ENCODE measurements at places on chromosomes 6 and 20.

- no peak for DNase-seq
These were observed 897 bp downstream of the CD2AP start for GRCh38 chr6:47478233-47479139.

- DNase-seq = no peak
These were observed 137.3 kb downstream of the TMEM242 start for GRCh38 chr6:157185986-157186385.

- DNase-seq = no peak
These were observed 79.1 kb downstream of the OGFRL1 start for GRCh38 chr6:71367756-71368155.

DNA sequence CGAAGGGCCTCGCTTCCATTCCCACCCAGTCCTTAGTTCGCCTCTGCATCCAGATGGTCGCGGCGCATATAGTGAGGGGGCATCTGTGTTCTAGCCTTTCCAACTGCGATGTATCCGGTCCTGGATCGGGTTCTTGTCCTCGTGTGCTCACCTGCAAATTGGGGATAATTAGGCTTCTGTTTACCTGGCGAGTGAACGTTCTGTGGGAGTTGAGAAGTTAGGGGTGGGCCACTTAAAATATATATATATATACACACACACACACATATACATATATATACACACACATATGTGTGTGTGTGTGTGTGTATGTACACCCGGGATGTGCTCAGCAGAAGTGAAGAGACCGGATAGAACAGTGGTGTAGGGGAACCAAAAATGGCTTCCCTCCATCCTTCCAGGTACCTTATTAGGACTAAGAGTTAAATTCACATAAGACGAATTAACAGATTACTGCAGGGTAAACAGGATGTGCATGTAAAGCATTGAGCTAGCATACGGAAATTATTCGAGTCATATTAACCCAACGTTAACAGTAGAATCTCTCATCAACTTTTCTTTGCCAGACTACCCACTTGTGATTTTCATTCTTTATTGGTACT, 537 bp downstream of the CSTF1 start:
- no peak for DNase-seq

DNA sequence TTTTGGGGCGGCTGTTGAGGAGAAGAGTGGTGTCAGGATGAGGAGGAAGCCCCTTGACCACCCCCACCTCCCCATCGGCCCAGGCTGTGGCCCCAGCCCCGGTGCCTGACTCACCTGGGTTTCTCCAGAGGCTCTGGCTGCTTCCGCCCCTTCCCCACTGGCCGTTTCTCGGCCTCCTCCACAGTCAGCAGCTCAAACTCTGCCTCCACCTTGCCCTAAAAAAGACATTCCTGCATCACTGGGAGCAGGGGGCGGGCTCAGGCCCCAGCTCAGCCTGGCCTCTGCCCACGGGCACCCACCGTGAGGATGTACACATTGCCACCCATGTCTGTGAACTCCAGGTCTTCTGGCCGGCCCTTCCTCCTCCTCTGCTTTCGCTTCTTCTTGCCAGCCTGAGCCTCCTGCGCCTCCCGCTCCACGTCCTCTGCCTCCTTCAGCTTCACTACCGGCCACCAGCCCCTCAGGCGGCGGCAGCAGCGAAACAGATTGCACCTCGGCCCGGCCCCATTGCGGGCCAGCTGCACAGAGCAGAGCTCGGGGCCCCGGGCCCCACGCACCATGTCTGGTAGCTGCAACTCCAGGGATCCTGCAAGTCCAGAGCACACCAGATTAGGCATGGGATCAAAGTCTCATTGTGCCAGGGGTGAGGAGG, 17.3 kb downstream of the ERGIC3 start:
- no peak for DNase-seq

GRCh38 chr6:19037607-19038006, 650.5 kb downstream of the RNF144B start:
- DNase-seq = no peak

DNA sequence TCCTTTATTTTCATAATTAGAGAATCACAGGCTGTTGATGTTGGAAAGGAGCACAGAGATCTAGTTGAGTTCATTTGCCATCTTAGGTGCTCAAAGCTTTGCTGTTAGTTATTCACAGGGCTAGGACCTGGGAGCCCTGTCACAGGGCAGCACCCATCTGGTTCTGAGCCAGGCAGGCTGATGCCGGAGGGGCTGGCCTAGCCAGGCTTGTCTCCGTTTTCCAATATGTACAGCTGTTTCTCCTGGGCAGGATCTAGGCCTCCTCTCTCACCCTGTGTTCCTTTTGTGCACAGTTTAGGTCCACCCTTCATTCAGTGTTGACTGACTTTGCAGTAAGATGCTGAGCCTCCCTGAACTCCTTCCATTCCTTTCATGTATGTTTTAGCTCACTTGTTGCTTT, 33.4 kb downstream of the LRRC1 start:
- no peak for DNase-seq

DNA sequence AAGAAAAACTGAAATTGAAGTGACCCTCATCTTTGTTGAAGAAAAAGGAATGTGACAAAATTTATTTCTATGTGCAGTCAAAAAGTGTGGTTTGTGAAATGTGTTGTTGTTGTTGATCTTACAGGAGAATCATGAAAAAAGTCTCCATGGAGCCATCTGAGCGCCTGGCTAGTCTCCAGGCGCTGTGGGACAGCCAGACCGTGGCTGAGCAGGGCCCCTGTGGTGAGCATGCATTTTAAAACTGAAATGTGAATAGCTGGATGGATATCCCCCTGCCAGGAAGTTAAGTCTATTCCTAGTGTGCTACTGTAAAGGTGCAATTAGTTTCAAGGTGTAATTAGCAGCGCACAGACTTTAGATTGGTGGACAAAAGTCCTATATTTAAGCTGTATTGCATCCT, 170.6 kb downstream of the CARMIL1 start:
- no peak for DNase-seq

GRCh38 chr6:75788894-75789293, 39.9 kb downstream of the MYO6 start:
- no peak for DNase-seq

GRCh38 chr6:46419576-46420002, 71.7 kb downstream of the RCAN2 start:
- no peak for DNase-seq

DNA sequence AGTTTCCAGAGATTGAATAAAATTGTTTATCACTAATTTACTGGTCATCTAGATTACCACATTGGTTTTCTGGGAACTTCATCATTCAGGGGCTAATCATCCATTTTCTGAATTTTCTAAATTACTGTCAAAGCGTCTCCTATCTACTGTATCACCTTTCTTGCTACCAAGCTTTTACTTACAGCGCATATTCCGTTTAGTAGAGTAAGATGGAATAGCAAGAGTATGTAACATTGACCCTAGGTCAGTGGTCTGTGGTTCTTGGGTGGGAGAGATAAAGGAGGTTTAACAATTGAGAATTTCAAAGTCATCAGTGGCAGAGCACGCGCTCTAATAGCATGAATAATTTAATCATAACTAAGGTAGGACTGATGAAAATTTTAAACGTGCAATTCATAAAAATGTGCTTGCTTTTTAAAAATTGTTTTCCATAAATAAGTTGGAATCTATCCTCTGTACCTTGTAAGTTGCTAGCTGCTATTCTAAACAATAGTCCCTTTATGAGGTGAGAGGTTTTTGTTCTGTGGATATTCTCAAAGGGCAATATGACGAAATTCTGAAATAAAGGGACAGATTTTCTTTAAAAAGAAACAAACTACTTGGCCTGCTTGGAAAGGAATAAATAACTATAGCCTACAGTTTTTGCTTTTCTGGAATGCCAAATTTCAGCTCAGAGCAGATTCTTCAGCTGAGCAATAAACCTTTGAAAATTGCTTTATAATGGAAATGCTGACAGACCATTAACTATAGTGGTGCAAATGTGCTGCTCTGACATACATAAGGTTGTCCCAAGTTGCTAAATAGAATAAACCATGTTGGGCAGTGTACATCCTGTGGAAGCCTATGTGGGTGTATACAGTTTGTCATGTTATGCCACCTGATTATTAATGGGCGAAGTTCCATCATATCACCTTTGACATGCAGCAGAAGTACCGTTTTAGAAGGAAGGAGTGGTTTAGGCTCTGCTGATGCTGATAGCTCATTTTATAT, 84.1 kb downstream of the ZFAND3 start:
- DNase-seq = no peak

- no peak for DNase-seq
These were observed 8.1 kb downstream of the TFAP2B start for GRCh38 chr6:50826803-50827202.

- DNase-seq = no peak
These were observed 531.6 kb upstream of the HS3ST5 start for GRCh38 chr6:114874410-114874809.

DNA sequence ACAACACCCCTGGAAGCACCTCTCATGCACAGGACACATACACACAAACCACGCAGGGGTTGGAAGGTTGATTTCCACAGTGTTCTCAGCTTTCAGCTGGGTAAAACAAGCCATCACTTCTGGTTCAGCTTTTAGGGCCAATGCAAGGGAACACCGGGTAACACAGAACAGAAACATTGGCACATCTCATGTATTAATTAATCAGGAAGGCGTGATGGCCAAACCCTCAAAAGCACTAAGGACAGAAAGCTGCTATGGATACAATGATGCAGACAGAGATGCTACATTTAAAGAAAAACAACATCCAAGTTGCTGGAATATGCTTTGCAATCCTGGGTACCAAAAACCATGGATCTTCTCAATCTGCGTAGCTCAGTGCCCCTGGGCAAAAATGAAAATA, 104.3 kb upstream of the BEND6 start:
- DNase-seq = no peak

- DNase-seq = no peak
These were observed 32.2 kb downstream of the MRAP2 start for GRCh38 chr6:84065693-84066290.

DNA sequence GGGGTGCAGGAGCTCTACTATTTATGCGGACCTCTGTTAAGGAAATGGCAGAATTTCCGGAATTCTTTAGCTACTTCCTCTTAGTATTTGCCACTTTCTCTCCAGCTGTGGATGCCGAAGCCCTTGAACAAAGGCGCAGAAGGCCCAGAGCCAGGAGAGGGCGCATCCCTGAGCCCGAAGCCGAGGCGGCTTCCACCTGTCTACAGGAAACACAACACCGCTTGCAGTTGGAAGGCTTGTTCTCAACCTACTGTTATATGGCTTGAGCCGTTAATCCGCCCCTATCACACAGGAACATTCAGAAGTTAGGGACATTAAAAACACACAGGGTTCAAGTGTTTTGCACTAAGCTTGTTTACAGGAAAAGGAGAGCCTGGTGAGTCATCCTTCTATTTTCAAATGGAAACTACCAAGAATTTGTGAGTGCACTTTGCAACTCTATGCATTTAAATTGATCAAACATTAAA, 417.1 kb downstream of the BCKDHB start:
- no peak for DNase-seq

- no peak for DNase-seq
These were observed 48.9 kb downstream of the DUSP22 start for GRCh38 chr6:340991-341827.

DNA sequence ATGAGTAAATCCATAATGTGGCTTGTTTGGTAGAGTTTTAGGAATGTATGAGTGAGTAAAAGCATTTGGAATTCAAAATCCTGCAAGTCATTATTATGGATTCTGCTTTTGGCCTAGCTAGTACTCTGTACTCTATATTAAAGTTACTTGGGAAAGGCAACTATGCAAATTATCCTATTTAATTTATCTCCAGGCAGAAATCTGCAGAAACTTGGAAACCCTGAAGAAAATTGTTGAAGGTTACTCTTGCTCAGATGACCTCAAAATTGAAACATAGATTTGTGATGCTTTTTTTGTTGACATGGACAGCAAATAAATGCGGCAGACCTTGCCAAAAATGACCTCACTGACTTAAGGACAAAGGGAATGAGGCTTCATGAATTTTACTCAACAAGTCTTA, 477.1 kb upstream of the EYS start:
- no peak for DNase-seq

DNA sequence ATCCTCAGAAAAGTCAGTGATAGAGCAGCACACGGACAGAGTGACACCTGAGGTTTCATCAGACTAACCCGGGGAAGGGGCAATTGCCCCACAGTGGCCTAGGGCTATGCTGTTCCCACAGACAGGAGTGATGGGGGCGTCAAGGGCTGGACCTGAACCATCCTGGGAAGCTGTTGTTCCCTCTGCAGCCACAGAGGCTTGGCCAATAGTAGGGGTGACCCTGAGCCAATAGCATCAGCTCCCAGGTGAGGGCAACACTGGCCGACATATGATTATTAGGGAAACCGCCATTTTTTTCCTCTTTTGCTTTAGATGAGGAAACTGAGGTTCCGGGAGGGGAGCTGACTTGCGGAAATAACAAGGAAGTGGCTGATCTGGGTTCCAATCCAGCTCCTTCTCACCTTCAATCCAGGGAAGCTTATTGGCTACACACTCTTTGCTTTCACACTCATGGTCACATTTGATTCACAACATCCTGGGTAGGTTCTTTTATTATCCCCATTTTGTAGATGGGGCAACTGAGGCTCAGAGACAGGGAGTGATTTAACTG, 126.0 kb downstream of the BMP7 start:
- DNase-seq = no peak

- DNase-seq = no peak
These were observed 129.5 kb downstream of the INSM1 start for GRCh38 chr20:20497242-20497978.

DNA sequence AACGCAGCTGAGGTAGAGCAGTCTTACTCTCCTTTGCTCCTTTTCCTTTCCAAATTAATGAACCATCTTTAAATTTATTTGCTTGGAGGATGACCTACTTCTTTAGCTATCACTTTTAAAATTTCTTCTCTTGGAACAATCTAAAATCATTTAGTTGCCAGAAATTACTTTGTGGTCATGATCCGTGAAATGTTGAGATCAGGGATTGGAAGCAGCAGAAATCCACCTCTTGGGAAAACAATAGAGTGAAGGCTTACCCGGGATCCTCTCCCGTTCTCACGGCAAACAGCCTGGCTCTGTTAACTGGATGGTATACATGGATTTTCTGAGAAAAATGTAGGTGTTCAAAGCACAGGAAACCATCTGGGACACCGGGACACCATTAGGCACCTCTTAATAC, 7.7 kb downstream of the AKAP12 start:
- no peak for DNase-seq

DNA sequence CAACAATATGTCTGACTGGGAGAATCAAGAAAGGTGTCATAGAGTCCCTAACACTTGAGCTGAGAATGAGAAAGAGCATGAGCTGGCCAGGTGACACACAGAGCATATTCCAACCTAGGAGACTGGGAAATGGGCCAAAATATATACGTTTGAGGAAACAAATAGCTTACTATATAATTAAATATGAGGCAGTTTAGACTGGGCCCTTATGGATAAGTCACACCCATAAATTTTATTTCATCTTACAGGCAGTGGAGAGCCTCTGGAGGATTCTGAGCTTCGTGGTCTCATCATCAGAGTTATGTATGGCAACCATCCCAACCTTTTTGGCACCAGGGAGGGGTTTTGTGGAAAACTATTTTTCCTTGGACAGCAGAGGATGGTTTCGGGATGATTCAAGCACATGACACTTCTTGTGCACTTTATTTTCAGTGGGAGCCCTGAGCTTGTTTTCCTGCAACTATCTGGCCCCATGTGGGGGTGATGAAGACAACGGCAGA, 12.9 kb upstream of the NQO2 start:
- DNase-seq = no peak

All from stimulated activated CD4-positive, alpha-beta T cell treated with anti-CD3 and anti-CD28 coated beads, TNF-alpha, amount 100 ng/mL, for 1 hour (primary cell).